GM23248 (cell line): ENCODE measurements at places on chromosomes 6 and 20. TPM values are rescaled to one million over a fixed set of nuclear protein-coding genes. Genes with fewer than 3 reads are reported as not detected.

The OPRM1 gene
- not detected in 2 replicates for total RNA-seq

The GSTA2 gene
- 0.11 TPM in 1 of 2 replicates, not detected in the other for total RNA-seq

The DXO gene
- 24.2 and 31.0 TPM in 2 replicates for total RNA-seq

The JPH2 gene
- total RNA-seq = 7.8 and 9.7 TPM in 2 replicates

DNA sequence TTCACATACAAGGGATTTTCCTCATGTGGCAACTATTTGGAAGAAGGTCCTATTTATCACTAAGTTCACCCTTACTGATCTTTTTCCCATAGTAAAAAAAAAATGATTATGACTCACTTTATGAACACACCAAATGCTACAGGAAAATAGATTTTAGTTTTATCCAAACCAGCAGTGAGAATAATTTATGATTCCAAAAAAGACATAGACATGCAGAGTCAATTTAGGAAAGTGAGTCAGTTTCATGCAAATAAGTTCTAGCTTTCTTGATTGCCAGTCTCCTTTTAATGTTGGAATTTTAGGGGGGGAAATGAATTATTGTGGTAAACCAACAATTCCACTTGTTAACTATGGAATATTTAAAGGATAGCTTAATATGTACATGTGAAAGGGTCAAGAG lies 64.0 kb upstream of the RNF146 start:
- H3K4me3 ChIP-seq = no peak overlapping the region
- no peaks in the 10 kb centered on the region for H3K36me3 ChIP-seq
- peak; percentile 36 for DNase-seq

GRCh38 chr6:116402108-116402937 lies 31.6 kb downstream of the DSE start:
- H3K4me3 ChIP-seq = no peak overlapping the region
- no peak overlapping the region for H3K27ac ChIP-seq
- peak; percentile 29 for DNase-seq
- H3K36me3 ChIP-seq = no peaks in the 10 kb centered on the region
- peaks cover 91% of the 10 kb centered on the region for H3K4me1 ChIP-seq

DNA sequence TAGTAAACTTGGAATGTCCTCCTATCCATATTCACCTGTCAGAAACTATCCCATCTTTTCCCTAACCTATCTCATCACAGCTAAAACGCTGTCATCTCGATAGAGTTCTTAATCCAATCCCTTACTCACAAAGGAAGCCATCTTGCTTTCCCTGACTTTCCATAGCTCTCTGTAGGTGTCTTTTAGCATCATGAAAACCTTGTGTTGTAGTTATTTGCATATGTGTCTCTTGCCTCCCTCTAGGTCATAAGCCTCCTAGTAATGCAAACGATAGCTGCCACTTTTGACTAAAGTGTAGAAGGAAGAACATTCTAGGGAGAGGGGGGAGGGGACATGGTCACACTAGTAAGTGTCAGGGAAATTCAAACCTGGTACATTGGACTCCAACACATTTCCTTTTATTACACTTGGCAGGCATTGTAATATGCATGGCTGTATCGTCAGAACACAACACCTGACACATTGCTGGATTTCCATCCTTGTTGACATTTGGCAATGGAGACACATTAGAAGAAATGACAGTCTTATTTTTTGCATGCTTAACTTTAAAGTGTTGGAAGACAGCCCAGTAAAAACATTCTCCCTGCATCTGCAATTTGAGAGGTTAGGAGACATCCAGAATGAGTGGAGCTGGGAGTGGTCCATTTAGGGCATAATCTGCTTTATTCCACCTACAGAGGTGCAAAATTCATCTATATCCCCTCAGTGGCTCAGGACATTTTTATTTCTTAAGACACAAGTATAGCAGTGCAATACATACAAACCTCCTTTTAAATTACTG lies 283.4 kb downstream of the HAO1 start:
- H3K4me3 ChIP-seq = no peak overlapping the region
- no peak overlapping the region for H3K27ac ChIP-seq
- H3K36me3 ChIP-seq = no peaks in the 10 kb centered on the region
- H3K4me1 ChIP-seq = no peaks in the 10 kb centered on the region

GRCh38 chr20:45091366-45091765 lies 9.6 kb downstream of the KCNS1 start:
- H3K4me3 ChIP-seq = no peak overlapping the region
- H3K36me3 ChIP-seq = no peaks in the 10 kb centered on the region
- peaks cover 44% of the 10 kb centered on the region for H3K4me1 ChIP-seq
- no peak for DNase-seq
- H3K27ac ChIP-seq = no peak overlapping the region

GRCh38 chr6:151475653-151476523 lies 17.9 kb upstream of the CCDC170 start:
- H3K27me3 ChIP-seq = no peaks in the 10 kb centered on the region
- no peaks in the 10 kb centered on the region for H3K36me3 ChIP-seq
- peak overlapping the region; percentile 2; the same call in 1 of the 2 replicates for H3K27ac ChIP-seq
- peak overlapping the region; percentile 50; the same call in 1 of the 2 replicates for H3K4me3 ChIP-seq

DNA sequence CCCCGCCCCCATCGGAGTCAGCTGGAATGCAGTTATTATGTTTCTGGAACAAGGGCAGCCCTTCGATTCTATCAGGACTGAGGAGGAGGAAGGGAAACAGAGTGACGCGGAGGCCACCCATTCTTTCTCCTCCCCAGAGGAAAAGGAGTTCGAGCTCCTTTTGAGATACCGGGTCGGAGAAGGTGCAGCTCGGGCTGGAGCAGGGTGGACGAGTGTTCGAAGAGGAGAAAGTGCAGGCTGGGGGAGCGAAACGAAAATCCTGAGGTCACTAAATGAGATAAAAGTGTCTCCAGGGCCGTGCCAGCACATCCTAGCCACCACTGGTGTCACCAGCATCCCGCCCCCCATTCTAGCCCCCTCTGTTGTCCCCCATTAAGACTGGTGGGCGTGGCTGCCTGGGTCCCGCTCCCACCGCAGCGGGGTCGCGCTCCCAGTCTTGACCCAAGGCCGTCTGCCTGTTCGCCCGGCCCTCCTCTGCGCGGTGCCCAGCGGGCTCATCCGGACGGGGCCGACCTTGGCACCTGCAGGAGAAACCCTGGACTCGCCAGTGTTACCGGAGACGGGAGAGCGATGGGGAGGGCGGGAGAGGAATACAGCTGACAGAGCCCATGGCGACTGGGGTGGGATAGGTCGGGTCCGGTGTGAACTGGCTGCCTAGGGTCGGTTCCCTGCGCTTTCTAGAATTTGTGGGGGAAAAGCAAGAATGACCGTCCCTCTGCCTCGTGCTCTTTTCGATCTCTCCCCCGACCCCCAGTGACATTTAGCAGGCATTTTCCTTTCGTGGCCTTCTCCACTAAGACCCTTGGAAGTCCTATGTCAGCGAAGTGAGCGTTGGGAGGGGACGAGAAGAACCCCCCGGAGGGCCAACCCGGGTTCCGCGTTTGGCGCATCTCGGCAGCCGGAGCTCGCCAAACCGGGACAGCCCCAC lies 16.2 kb downstream of the FOXA2 start:
- no peak overlapping the region for H3K27ac ChIP-seq
- H3K36me3 ChIP-seq = no peaks in the 10 kb centered on the region
- H3K4me3 ChIP-seq = no peak overlapping the region
- H3K4me1 ChIP-seq = no peaks in the 10 kb centered on the region
- DNase-seq = no peak

- no peak for DNase-seq
- H3K36me3 ChIP-seq = peaks cover 12% of the 10 kb centered on the region; the same call in 1 of the 2 replicates
- H3K27me3 ChIP-seq = no peaks in the 10 kb centered on the region
- H3K4me1 ChIP-seq = peaks cover 13% of the 10 kb centered on the region
- no peak overlapping the region for H3K27ac ChIP-seq
Observed at GRCh38 chr20:47521059-47521808, 19.5 kb downstream of the NCOA3 start.

DNA sequence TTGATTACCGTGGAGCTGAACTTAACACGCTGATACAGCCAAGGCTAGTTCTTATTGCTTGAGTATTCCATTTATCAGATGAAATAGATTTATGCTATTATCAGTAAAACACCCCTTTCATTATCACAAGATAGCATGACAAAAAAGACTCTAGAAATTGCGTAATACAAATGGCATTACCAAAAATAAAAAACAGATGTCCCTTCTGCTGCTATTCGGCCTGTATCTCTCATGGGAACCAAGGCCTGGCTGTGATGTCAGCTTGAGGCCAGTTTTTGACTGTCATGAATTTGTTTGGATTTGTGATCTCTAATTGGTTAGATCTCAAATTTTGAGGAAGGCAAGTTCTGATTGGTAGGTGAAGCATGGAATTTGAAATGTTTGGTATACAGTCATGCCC lies 25.2 kb downstream of the MEI4 start:
- no peaks in the 10 kb centered on the region for H3K36me3 ChIP-seq
- H3K27ac ChIP-seq = no peak overlapping the region
- H3K27me3 ChIP-seq = no peaks in the 10 kb centered on the region

- no peaks in the 10 kb centered on the region for H3K4me1 ChIP-seq
- DNase-seq = no peak
- H3K27me3 ChIP-seq = no peaks in the 10 kb centered on the region
- H3K36me3 ChIP-seq = no peaks in the 10 kb centered on the region; the same call in 1 of the 2 replicates
- H3K4me3 ChIP-seq = no peak overlapping the region
Observed at GRCh38 chr20:25382704-25383370, 7.8 kb downstream of the ABHD12 start.

GRCh38 chr6:71289039-71289801 lies 609 bp downstream of the OGFRL1 start:
- peaks cover 32% of the 10 kb centered on the region for H3K4me1 ChIP-seq
- H3K27me3 ChIP-seq = no peaks in the 10 kb centered on the region

- DNase-seq = peak; percentile 80
- peaks cover 17% of the 10 kb centered on the region; the same call in 1 of the 2 replicates for H3K4me1 ChIP-seq
- peak overlapping the region; percentile 80 for H3K4me3 ChIP-seq
Observed at GRCh38 chr20:63706852-63707557, 771 bp downstream of the ARFRP1 start.

DNA sequence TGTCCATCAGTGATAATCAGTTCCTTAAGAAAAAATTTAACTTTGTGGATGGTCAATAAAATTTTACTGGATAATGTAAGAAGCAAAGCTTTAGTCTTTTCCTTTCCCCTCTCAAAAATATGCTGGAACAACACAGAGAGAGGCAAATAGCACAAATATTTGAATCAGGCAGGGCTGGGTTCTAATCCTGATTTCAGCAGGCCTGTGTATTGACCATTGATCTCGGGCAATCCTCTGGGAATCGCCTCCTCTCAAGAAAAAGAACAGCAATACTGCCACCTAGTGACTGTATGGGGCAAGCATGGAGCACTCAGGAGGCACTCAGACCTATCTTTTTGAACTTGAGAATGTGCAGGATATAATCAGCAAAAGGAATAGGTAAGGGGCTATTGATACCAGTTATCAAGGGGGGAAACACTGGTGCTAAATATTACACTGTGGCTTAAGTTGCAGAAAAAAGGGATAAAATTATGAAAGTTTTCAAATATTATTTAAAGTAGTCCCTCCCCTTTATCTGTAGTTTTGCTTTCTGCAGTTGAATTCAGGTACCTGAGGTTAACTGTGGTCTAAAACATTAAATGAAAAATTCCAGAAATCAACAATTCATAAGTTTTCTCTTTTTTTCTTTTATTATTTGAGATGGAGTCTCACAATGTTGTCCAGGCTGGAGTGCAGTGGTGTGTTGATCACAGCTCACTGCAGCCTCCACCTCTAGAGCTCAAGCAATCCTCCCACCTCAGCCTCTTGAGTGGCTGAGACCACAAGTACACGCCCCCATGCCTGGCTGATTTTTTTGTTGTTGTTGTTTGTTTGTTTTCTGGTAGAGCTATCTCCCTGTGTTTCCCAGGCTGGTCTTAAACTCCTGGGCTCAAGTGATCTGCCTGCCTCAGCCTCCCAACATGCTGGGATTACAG lies 91.8 kb upstream of the NHSL1 start:
- no peaks in the 10 kb centered on the region for H3K36me3 ChIP-seq
- H3K27me3 ChIP-seq = no peaks in the 10 kb centered on the region

- H3K27ac ChIP-seq = no peak overlapping the region
- DNase-seq = peak; percentile 16
- no peak overlapping the region for H3K4me3 ChIP-seq
- H3K4me1 ChIP-seq = no peaks in the 10 kb centered on the region
- no peaks in the 10 kb centered on the region for H3K36me3 ChIP-seq
- no peaks in the 10 kb centered on the region for H3K27me3 ChIP-seq
Observed at GRCh38 chr6:167116109-167116837, 6.6 kb upstream of the CCR6 start.

DNA sequence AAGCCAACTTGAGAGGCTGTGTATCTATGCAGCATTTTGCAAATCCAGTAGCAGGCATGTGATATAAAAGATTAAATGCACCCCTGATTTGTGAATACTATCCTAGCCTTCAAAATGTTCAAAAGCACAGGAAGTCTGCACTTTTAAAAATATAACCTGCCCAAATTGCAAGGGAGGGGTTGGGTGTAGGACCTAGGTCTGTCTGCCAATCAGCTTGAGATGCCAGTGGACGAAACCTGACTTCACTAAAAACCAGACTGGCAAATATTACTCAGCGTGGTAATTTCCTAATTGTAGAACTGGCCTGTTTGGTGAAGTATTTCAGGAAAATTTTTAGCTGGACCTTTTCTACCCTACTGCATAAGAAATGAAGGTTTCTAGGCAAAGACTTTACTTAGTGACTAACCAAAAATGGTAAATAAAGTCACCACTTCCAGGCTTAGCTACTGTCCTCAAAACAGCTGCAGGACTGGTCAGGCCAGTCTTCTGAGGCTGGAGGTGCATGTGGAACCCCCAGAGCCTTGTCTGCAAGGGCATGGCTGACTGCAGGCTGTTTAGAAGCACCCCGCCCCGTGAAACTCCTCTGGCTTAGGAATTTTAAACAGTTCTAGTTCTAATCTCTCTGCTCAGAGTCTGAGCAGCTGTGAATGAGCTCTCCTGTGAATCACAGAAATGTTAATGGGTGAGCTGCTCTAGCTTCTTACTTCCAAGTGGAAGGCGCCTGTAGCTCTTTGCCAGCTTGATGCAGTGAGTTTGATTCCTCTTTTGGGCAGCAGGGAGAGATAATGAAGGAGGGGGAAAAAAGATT lies 104.4 kb upstream of the ESR1 start:
- no peaks in the 10 kb centered on the region for H3K4me1 ChIP-seq
- no peak overlapping the region for H3K4me3 ChIP-seq
- H3K27me3 ChIP-seq = no peaks in the 10 kb centered on the region
- H3K27ac ChIP-seq = no peak overlapping the region

DNA sequence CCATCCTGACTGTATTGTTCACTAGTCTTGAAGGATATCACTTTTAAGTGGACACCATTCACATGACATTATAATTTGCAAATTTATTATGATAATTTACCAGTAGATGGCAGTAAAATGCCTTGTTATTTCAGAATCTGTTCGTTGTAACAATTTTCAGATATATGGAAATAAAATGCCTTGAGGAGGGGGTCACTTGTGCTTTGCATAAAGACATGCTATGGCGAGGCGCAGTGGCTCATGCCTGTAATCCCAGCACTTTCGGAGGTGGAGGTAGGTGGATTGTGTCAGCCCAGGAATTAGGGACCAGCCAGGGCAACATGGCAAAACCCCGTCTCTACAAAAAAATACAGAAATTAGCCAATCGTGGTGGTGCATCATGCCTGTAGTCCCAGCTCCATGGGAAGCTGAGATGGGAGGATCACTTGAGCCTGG lies 9.0 kb upstream of the NCOA6 start:
- H3K27ac ChIP-seq = no peak overlapping the region
- peak; percentile 58 for DNase-seq
- no peaks in the 10 kb centered on the region for H3K36me3 ChIP-seq
- peaks cover 19% of the 10 kb centered on the region for H3K27me3 ChIP-seq
